ENCODE measurements at places on chromosomes 6 and 20.

- no peak for DNase-seq
These were observed 70.7 kb upstream of the RAB32 start for GRCh38 chr6:146472918-146473317.

DNA sequence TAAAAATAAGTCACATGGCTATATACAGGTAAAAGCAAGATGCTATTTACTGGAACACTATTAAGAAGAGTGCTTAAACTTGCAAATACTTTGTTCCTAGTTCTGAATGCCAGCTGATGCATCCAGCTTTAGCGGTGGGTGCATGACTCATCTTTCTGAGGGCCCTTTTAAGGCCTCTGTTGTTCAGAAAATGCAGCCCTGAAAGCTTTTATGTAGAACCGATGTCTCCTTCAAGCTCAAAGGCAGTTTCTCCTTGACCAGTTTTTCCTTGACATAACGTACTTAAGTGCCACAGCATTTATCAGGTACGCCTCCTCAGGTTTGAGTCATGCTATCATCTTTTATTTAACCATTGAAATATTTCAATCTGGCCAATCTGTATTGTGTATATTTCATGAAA lies 82.8 kb downstream of the MLIP start:
- no peak for DNase-seq

DNA sequence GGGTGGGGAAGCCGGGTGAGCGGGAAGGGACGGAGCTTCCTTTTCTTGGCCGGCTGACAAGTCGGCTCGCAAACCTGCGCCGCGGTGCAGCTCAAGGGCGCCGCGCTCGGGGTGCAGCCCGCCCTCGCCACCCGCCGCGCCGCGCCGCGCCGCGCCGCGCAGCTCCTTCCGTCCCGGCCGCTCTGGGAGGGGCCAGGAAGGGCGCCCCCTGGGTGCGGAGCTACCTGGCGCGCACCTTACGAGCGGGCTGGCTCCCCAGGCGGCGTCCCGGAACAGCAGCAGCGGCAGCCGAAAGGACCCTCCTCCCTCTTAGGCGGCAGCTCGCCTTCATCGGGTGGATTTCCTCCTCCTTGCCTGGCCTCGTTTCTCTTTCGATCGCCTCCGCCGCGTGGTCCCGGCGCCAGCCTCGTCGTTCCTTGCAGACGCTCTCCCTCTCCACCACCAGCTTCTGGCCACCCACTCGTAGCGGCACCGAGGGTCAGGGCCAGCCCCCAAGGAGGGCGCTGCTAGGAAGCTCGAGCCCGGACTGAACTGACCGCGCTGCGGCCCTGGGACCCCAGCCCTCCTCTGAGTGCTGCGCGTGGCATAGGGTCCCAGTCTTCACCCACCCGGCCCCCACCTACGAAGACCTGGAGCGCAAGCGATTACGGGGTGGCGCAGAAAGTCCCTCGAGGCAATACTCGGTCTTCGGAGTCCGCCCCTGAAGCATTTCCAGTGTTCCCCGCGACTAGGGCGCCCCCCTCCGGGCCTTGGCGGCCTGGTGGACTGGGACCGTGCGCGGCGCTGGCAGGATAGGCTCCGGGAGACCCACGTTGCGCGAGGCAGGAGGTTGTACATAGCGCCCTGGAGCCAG lies at the start of gene MAP3K5:
Gene MAP3K5, minus strand, starts transcription at position 68 of the 853 bp plus-strand sequence. CDS start 320 bp downstream, outside the sequence.
- DNase-seq, result peak; percentile 38

DNA sequence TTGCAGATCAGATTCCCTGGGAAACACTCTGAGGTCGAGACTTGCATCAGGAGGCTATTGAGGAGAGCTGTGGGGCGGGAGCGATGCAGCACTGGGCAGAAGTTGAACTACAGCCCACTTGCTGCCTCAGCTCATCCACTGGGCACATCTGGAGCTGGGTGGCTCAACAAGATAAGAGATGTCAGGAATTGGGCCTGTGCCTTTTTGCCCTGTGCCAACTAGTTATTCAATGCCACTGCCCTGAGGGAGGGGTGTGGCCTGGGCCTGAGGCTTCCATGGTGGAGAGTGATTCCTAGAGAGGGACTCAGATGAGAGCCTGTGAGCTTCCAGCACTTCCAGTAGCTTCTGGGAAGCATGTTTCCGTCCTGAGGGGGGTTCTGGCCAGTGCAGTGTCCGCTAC lies 32.7 kb downstream of the BRPF3 start:
- no peak for DNase-seq

GRCh38 chr6:21665110-21665391 lies 71.5 kb downstream of the SOX4 start:
- DNase-seq, result no peak

DNA sequence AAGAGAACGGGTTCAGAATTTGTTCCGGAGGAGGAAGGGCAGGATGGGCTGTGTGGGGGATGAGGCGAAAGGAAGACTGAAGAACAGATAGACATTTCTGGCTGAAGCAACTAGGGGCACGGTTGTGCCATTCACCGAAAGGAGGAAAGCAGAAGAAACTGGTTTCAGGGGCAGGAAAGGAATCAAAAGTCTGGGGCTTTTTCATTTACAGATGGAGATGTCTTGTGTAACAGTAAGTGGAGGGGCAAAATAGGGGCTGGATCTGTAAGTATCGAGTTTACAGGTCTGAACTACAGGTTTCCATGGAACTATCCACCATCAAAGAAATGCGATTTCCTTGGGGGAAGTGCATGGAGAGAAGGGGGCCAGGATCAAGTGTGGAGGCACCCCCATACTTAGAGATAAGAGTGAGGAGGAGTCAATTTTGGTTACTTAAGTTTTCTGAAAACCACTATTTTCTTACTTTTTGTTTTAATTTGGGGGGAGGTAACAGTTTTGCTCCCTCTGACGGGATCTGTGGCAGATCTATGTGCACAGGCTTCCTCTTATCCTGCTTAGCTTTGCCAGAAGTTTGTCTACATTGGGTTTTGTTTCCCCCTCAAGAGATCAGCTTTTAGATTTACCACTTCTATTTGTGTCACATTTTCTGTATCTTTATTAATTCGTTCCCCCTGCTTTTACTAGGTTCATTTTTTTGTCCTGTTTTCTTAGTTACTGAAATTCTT lies 120.1 kb downstream of the SLC23A2 start:
- no peak for DNase-seq

DNA sequence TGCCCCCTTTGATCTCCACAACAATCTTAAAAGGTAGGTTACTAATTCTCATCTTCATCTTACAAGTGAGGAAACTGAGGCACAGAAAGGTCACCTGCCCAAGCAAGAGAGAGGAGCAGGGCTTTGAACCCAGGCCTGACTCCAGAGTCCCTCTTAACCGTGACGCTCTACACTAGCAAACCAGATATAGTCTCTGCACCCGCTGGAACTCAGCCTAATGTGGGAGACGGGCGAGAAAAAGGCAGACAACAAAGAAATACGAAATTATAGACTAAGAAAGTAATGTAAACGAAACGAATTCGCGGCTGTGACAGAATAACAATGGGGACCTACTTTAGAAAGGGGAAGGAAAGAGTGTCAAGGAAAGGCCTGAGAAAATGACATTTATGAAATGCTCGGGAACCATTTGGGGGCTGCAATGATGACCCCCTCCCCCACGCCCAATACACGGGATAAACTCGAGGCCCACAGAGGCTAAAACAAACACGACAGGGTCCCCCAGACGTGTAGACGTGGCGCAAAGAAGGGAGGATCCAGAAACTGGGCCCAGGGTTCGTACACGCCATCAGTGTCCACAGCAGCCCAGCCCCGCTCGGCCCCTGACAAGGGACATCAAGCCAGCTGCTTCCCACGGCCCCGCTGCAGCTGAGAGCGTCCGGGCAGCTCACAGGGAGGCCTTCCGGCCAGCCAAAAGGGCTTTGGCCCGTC lies 637 bp downstream of the TRPC4AP start:
- DNase-seq, result no peak

DNA sequence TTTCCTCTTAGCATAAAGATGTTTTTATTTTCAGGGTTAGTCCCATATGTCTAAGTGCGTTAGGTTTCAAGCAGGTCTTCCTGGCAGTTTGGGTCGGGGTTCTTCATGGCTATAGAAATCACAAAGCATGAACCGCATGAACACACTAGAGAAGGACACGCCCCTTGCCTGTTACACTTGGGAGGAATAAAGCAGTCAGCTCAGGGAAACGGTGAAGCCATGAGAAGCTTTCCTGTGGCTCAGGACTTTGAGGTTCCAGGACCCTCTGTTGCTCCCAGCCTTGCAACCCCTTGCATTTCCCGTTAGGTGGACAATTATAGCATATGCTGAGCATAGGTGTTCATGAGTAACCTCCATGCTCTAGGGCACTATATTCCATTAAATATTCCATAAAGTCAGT lies 96.7 kb downstream of the SYCP2 start:
- DNase-seq, result no peak

GRCh38 chr20:57505979-57506378 lies 19.0 kb downstream of the CTCFL start:
- no peak for DNase-seq

DNA sequence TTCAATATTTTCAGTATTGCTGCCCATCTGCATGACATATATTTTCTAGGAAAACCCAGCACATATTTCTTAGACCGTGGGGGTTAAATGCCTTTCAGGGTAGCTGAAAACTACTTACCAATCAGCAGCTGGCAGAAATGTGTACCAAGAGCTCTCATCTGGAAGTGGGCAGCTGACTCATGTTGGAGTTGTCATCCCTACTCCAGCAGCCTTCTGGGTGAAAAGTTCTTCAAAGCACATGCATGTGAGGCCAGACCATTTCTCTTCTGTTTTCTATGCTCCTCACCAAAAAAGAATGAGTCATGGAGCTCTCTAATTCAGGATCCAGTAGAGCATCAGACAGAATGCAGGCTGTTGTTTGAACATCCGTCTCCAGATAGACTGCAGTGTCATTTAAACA lies 135.5 kb downstream of the PAX1 start:
- DNase-seq, result no peak

DNA sequence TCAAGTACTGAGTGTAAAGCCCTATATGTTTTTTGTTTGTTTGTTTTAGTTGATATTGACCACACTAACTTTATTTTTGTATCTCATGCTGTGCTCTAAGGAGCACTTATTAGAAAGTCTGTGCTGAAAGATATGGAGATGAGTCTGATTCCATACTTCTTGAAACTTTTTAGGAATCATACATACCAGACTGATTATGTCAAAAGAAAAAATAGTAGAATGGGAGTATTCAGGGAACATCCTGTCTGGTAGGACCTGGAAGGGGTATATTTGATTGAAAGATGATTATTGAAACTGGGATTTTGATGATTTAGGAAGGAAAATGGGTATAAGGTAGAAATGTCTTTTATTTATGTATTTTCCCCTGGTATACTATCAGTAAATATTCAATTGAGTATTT lies 111.4 kb downstream of the QKI start:
- no peak for DNase-seq

GRCh38 chr20:63977739-63978276 lies 1.6 kb downstream of the SAMD10 start:
- DNase-seq, result no peak

Measured in NCI-H2081 treated with DMSO at 0.1 percent for 48 hours (cell line).